Activated CD8-positive, alpha-beta memory T cell treated with anti-CD3 and anti-CD28 coated beads, Interleukin-2, amount 50 U/mL, for 48 hours (primary cell): ENCODE measurements at places on chromosomes 11 and 22.

DNA sequence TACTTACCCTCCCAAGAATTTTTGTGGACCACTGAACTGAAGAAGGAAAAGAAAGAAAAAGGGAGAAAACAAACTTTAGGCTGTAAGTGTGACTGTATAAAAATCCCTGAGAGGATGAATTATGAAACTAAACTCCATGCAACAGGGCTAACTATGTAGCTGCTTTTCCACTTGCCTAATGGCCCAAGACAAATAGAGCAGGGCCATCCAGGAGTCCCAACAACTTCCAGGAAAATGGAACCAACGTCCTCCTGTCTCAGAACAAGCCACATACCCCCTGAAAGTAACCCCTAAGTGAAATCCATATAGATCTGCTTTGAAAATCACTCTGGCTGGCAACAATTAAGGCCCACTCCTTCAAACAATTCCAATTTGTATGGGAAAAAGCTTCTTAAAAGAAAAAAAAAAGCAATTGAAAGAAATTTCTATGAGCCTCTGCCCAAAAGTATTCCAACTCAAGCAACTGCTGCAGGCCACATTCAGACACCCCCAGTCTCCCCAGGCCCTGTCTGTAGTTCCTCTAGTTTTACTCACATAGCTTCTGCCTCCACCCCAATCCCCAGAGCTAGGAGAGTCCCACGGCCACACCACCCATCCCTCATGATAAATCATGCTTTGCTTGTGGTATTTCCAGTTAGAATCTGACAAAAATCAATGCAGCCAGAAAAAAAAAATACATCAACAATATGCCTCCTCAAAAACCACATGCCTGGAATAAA, 12.7 kb downstream of the RBFOX2 start:
- DNase-seq = no peak

DNA sequence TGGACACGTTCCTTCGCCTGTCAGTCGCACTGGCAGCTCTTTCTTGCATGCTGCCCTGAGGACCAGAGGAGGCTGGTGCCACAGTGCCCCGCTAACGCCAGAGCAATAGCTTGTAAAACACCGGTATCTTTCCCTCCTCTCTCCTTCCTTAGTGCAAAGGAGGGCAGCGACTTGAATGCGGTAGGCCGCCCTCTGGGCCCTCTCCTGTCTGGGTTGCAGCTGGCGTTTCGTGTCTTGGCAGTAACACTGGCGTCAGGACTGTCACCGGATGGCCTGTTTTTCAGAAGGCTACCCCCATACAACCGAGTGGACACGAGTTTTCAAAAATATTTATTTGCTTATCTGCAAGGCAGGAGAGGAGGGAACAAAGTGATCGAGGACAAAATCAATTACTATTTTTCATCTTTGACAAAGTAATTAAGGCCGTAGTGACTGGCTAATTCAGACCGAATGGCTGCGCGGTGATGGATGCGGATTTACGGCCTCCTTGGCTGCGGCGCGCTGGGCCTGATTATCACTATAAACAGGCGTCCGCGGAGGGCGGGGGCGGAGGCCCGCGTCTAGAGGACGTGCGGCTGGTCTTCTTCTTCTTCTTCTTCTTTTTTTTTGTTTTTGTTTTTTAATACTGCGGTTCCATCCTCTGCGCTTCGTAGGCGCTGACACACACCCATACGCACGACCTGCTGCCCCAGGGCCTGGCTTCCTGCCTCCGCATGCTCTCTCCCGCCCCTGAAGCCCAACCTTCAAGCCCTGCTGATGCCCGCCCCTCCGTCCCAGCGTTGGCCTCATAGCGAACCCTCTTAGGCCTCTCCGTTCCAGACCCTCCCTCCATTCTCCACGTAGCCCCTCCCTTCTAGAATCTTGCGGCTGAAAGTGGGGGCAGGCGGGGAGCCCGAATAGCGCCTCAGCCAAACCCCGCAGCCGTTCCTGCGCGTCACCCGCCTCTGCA, 2.9 kb upstream of the SLC6A5 start:
- no peak for DNase-seq

DNA sequence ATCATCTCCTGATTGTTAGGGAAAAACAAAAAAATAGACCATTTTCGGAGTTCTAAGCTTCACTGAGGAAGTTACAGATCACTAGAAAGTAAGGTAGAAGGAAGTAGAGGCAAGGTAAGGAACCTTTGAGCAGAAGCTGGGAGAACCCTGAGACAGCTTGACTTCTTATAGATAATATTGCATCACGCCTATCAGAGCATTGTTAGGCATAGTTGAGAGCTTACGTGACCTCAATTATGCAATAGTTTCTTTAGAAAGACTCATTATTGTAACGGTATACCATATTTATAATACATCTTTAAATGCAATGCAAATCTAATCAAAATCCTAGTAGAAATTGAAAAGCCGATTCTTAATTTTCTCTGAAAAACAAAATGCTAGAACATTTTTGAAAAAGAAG, 4.9 kb downstream of the TBRG1 start:
- DNase-seq = no peak

- DNase-seq = no peak
These were observed 20.8 kb upstream of the LMO2 start for GRCh38 chr11:33912405-33913361.

- no peak for DNase-seq
These were observed 47.3 kb upstream of the CCDC34 start for GRCh38 chr11:27410272-27410671.

- no peak for DNase-seq
These were observed 1.0 kb upstream of the GLB1L3 start for GRCh38 chr11:134275188-134275533.

DNA sequence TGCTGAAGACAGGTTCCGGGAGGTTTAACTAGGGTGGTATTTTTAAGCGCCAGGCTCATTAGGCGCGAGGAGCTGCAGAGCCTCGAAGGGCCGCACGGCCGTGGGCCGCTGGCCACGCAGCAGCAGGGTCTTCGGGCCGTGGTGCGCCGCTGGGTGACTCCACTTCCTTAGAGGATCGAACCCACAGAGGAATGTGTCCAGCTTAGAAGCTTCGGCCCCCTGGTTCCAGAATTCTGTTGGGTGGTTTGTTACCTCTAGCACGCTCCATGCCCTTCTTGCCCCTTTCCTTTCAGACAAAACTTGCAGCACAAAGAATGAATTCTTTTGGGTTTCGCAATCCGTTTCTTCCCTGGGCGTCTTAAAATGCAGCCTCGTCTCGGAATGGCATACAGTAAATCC, 773 bp upstream of the PATL1 start:
- DNase-seq = peak; percentile 61

- DNase-seq = no peak
These were observed 52.4 kb downstream of the RTN4R start for GRCh38 chr22:20215742-20216141.

GRCh38 chr11:45264839-45265515, 21.2 kb downstream of the SYT13 start:
- no peak for DNase-seq
